ENCODE measurements at places on chromosomes 2 and 18. TPM values are rescaled to one million over a fixed set of nuclear protein-coding genes. Genes with fewer than 3 reads are reported as not detected.

FSHR gene
- not detected for total RNA-seq

IL1A gene
- 27.1 TPM for total RNA-seq

CYP27A1 gene
- total RNA-seq, result 0.66 TPM

GPR75 gene
- 1.1 TPM for total RNA-seq

CYP26B1 gene
- total RNA-seq, result not detected

SLC66A3 gene
- 11.9 TPM for total RNA-seq

NT5C1B gene
- total RNA-seq, result not detected

INHA gene
- not detected for total RNA-seq

CFLAR gene
- 224 TPM for total RNA-seq

COL4A3 gene
- total RNA-seq, result 0.42 TPM

ZBTB7C gene
- 0.40 TPM for total RNA-seq

SLC20A1 gene
- total RNA-seq, result 124 TPM

SLC8A1 gene
- total RNA-seq, result not detected

- no peak for ATAC-seq
Observed at GRCh38 chr2:72995430-72996116, 75.9 kb downstream of the SFXN5 start.

GRCh38 chr2:75466708-75467311 is 93.9 kb downstream of the EVA1A start:
- no peak for ATAC-seq

DNA sequence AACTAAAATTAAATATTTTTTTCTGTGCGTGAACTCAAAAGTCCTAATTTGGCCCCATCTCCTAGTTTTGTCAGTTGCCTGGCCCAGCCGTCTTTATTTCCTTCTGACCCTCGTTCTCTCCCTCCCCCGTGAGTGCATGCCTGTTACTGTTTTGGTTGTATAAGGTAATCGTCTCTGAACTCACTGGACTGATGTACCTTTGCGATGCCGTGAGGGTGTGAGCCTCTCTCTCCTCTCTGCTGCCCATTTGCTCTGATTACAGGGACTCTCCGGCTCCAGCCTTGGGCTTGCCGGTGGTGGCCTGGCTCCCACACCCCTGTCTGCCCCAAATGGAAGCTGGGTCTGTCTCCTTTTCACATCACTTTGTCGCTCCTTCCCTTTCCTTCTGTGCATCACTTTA is 66.5 kb upstream of the RBM44 start:
- no peak for ATAC-seq

DNA sequence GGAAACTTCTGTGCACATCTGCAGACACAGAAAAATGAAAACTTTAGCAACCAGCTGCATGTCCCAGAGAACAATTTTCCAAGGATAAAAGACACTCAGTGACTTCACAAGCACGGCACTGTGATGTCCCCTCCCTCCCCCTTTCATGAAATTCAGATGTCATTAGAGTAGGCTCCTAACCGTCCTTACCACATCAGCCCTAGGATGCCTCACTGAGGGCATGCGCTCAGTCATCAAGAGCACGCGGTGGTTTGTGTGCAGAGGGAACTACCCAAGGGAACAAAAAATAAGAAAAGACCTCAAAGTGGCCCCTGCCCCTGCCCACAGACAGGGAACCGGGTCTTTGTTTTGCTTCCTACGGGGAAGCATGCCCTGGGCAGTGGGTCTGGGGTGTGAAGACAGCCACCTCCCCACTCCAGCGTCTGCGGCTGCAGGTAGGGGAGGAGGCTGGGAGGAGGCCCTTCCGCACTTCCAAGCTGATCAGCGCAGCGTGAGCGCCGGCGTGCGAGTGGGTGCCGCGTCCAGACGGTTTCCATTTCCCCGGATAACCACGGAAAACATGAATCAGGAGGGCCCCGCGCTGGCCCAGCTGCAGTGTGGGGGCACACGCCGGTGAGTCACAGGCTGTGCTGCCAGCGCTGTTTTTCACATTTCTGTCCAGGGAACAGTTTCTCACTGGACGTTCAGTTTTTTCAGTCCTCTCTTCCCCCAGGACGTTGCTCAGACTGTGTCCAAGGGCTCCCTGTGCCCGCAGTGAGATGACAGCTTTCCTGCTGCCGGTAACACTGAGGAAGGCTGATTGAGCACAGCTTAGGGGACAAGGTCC is 70.6 kb downstream of the COPS8 start:
- ATAC-seq, result peak; percentile 80

GRCh38 chr2:148936857-148937450 is 61.9 kb downstream of the KIF5C start:
- no peak for ATAC-seq

- no peak for ATAC-seq
Observed at GRCh38 chr2:151730262-151730975, 3.9 kb downstream of the NEB start.

DNA sequence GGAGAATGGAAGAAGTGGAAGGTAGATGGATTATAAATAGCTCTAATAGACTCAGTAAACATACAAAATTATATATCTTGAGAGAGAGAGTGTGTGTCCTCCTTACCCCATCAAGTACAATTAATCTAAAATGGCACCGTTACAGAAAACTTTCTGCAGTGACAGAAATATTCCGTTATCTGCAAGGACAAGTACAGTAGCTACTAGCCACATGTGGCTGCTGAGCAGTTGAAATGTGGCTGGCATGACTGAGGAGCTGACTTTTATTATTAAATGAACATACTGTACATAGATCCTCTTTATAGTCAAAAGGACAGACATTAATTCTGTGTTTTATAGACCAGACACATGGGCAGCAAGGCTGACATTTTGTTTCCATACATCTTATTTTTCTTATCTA is 7.0 kb downstream of the CCDC93 start:
- no peak for ATAC-seq

GRCh38 chr2:15191789-15192188 is 369.3 kb downstream of the NBAS start:
- ATAC-seq, result peak; percentile 42

GRCh38 chr2:150088538-150088937 is 398.9 kb downstream of the RND3 start:
- ATAC-seq, result no peak

- no peak for ATAC-seq
Observed at GRCh38 chr2:153408710-153409385, 69.7 kb downstream of the RPRM start.

DNA sequence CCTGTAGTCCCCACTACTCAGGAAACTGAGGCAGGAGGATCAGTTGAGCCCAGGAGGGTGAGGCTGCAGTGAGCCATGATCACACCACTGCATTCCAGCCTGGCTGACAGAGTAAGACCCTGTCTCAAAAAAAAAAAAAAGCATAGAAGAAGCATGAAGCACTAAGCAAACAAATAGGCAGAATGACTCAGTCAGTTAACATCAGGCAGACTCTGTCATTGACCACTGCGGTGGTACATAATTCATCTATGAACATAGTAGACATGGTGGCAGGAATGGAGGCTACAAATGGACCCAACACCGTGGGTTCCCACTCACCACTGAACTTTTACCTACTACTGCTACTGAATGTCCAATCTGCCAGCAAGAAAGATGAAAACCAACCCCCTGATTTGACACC is 7.6 kb upstream of the ASXL2 start:
- ATAC-seq, result no peak

- ATAC-seq, result no peak
Observed at GRCh38 chr2:160053946-160054345, 8.5 kb downstream of the PLA2R1 start.

DNA sequence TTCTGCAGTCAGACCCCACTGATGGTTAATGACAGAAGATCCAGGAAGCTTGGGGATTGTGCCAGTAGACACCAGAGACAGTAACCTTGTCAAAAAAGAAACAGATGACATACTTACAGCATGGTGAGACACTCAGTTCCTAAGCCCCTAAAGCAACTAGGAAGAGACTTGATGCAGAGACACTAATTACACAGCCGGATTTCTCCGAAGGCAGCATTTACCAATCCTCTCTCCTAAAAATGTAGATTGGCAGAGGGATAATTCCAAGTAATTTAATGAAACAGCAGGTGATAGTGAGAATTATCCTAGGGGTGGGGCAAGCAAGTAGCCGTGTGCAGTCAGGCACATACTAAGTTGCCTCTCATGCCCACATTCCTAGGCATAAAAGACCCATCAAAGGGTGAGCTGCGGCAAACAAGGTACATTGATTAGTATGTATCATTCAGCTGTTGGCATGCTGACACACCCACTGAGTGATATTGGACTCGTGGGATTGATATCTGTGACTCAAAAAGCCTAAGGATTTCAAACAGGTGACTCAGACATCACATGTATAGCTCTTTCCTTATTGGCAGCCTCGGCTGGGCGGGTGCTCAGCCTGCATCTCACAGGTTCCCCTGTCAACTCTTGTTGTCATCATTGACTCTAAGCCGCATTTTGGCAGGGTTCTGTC is 296.7 kb upstream of the ATP5MC3 start:
- ATAC-seq, result no peak

- no peak for ATAC-seq
Observed at GRCh38 chr2:221485503-221485870, 86.6 kb downstream of the EPHA4 start.

DNA sequence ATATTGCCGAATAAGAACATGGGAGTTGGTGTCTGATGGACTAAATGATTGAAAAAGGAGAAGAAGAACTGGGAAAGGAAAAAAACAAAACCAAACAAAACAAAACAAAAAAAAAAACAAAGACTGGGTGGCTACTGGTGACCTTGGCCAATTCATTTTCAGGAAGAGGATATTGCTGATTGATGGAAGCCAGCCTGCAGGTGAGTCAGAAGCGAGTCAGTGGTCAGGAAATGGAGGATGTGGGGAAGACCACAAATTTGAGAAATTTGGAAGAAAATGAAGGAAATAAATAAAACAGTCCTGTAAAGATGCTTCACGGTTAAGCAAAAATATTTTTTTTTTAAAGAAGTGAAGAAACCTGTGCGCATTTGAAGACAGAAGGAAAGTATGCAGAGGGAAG is 296.9 kb downstream of the ZNF521 start:
- no peak for ATAC-seq

- no peak for ATAC-seq
Observed at GRCh38 chr18:80192653-80193385, 54.5 kb downstream of the PARD6G start.

DNA sequence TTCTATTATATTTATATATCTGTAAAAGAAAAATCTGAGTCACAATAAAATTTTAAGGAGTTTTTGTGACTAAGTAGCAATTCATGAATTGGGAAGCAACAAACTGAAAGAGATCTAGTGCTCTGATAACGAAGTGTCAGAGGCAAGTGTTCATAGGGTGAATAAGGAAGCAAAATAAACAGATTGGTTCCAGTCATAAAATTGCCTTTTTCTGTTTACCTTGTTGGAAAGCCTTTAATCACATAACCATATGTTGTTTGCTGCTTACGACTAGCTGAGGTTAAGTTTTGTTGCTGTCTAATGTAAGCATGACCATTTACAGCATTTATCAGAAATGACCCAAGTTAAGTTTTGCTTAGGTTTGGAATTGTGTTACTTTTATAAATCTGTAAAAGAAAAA is 358.9 kb downstream of the ARL6IP6 start:
- no peak for ATAC-seq

- ATAC-seq, result no peak
Observed at GRCh38 chr18:24486684-24487083, 26.2 kb downstream of the HRH4 start.

DNA sequence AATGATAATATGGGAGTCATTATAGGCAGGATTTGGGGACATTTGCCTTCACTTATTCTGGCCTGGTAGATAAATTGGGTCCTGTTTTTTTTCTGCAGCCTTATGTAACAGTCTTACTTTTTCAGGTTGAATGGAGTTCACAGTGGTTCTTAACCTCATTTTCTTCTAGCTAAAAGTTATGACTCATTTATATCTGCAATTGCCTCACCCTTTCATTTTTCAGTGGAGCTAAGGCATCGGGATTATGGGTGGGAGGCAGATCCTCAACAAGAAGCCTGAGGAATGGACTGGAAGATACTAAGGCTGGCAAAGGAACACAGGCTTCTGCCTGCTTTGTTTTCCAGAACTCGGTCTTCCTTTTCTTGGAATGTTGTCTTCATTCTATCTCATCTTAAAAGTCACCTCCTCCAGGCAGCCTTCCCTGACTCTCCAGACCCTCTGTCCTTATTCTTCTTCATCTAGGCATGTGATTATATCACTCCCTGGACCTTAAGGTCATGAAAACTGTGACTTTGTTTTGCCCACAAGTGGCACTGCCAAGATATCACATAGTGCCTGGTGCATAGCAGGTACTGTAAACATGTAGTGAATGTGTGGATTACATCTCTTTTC is 41.0 kb upstream of the ACSL3 start:
- peak; percentile 62 for ATAC-seq

- ATAC-seq, result peak; percentile 32
Observed at GRCh38 chr2:168456521-168457189, 583 bp downstream of the CERS6 start.

- ATAC-seq, result peak; percentile 92
Observed at GRCh38 chr2:129877289-129877741, 102.2 kb upstream of the RAB6C start.

GRCh38 chr18:35116784-35117318 is 75.6 kb downstream of the MAPRE2 start:
- no peak for ATAC-seq

DNA sequence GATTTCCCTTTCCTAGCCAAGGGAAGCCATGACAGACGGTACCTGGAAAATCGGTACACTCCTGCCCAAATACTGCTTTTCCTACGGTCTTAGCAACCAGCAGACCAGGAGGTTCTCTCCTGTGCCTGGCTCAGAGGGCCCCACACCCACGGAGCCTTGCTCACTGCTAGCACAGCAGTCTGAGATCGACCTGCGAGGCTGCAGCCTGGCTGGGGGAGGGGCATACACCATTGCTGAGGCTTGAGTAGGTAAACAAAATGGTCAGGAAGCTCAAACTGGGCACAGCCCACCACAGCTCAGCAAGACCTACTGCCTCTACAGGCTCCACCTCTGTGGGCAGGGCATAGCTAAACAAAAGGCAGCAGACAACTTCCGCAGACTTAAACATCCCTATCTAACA is 6.8 kb upstream of the CD207 start:
- ATAC-seq, result no peak

GRCh38 chr2:201779901-201780673 is 646 bp downstream of the ALS2 start:
- ATAC-seq, result no peak

DNA sequence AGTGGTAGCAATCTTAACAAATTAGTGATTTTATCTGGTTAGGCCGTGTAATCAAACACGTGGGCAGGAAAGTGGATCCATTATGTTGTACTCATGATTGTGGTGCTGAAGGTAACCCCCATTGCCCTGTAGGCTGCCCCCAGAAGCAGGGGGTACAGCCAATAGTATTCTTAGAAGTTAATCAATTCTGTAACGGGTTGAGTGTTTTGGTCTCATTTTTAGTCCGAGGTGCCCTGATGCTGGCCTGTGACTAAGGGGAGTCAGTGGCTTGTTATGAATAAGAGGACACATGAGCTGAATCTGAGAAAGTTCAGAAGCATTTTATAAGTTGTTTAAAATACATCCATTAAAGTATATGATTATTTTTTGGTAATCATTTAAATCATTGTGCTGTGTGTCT is 8.6 kb downstream of the EPAS1 start:
- peak; percentile 88 for ATAC-seq

- ATAC-seq, result no peak
Observed at GRCh38 chr2:12318427-12319057, 398.2 kb upstream of the TRIB2 start.

Data from activated T-helper 17 cell treated with anti-CD3 and anti-CD28 coated beads, Interleukin-2, amount 50 U/mL, for 72 hours (primary cell).